Calu3 (cell line): ENCODE measurements at places on chromosomes 12 and 14. TPM values are rescaled to one million over a fixed set of nuclear protein-coding genes. Genes with fewer than 3 reads are reported as not detected.

The CMA1 gene
- total RNA-seq, result not detected in 2 replicates

The PLEKHG7 gene
- total RNA-seq, result 1.3 and 2.5 TPM in 2 replicates

The PIGH gene
- 19.0 and 19.7 TPM in 2 replicates for total RNA-seq

The SSTR1 gene
- total RNA-seq, result 0.24 TPM in 2 replicates

The CARMIL3 gene
- 0.33 and 0.42 TPM in 2 replicates for total RNA-seq

The REM2 gene
- 0.85 and 1.0 TPM in 2 replicates for total RNA-seq

The SLC25A3 gene
- total RNA-seq, result 486 and 520 TPM in 2 replicates

The SAMD15 gene
- total RNA-seq, result 0.52 and 1.1 TPM in 2 replicates

The IFNG gene
- total RNA-seq, result not detected in 2 replicates

DNA sequence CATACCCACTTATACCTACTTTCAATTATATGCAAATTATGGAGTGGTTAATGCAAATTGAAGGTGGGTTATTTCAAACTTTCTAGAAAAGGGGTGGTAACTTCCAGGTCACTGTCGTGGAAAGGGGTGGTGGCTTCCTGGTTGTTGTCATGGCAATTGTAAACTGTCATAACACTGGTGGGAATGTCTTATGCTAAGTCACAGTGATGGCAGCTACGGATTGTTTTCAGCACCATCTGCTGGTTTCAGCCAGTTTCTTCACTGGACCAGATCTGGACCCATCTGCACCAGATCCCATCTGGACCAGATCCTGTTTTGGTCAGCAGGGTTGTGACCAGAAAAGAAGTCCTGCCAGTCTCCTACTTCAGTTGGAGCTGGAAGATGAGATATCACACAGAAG is 1469.3 kb downstream of the AACS start:
- no peak for DNase-seq

DNA sequence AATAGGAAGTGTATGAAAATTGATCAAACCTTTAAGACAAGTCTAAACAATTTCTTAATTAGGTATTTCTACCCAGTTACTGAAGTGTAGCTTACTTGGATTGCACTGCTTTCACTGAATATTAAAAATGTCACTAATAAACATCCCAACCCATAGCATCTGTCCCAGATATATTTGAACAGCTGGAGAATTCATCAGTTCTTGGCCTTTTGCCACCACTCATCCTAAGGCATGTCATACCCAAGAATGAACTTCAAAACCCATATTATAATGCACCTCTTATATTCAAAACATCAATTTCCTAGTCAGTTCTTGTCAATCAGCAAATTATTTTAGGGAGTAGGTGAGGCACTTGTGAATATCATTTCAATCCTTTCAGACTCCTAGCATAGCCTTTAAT is 392.3 kb downstream of the PAWR start:
- DNase-seq, result no peak

DNA sequence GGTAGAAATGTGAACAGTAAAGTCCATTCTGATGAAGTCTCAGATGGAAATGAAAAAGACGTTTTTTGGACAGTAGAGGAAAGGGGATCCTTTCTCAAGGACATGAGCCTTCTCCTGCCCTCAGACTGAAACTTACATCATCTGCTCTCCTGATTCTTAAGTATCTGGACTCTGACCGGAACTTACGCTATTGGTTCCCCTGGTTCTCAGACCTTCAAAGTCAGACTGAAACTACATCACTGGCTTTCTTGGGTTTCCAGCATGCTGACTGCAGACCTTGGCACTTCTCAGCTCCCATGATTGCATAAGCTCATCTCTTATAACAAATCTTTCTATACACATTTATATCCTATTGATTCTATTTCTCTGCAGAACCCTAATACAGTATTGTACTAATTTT is 291.0 kb downstream of the SNAPC1 start:
- no peak for DNase-seq

DNA sequence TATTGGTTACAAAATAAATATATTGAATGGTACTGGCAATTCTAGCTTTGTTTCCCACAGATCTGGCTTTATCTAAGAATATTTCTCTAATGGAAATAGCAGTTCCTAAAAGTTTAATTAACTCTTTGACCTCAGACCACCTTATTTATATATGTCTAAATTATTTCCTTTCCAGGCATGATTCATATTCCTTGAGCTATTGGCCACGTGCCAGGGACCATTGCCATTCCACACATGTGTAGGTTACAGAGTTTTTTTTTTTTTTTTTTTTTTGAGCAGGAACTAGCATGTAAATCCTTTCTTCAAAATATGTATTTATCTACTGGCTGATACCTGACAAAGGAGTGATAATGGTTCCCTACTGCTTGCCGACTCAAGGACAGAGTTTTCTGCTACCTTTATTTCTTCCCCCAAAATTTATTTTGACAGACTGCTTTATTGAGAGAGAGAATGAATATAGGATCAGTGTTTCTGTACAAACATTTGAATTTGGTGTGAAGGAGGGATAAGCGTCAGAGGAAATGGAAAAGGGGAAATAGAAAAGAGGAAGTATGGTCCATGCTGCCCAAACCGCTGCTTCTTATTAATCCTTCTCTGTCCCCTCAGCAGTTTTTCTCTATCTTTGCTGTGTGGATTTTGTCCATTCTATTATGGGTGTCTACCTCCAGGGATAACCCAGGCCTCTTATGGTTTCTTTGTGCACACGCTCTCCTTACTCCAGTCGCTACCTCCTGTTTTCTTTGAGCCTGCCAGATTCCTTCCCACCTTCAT is 36.4 kb downstream of the PDE3A start:
- peak; percentile 68 for DNase-seq

GRCh38 chr14:33357225-33358010 is 418.7 kb downstream of the NPAS3 start:
- DNase-seq, result no peak

DNA sequence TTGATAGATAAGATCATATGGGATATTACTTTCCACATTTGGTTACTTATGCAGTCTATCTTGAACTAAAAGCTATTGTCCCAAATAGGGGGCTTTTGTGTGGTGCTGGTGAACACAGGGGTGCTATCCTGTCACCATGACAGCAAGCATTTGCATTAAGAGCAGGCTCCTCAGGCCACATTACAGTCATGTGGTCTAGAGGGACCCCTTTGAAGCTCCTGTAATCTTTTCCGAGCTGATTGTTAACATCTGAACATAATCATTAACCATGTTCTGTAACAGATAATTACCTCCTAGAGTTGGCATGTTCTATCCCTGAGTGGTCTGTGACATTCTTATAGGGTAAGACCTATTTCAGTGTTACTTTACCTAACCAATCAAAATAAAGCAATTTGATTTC is 178.8 kb downstream of the KTN1 start:
- no peak for DNase-seq

GRCh38 chr14:90592655-90593054 is 195.8 kb downstream of the CALM1 start:
- DNase-seq, result no peak

- DNase-seq, result no peak
Measured at GRCh38 chr14:33758547-33758946, 192.3 kb downstream of the EGLN3 start.

DNA sequence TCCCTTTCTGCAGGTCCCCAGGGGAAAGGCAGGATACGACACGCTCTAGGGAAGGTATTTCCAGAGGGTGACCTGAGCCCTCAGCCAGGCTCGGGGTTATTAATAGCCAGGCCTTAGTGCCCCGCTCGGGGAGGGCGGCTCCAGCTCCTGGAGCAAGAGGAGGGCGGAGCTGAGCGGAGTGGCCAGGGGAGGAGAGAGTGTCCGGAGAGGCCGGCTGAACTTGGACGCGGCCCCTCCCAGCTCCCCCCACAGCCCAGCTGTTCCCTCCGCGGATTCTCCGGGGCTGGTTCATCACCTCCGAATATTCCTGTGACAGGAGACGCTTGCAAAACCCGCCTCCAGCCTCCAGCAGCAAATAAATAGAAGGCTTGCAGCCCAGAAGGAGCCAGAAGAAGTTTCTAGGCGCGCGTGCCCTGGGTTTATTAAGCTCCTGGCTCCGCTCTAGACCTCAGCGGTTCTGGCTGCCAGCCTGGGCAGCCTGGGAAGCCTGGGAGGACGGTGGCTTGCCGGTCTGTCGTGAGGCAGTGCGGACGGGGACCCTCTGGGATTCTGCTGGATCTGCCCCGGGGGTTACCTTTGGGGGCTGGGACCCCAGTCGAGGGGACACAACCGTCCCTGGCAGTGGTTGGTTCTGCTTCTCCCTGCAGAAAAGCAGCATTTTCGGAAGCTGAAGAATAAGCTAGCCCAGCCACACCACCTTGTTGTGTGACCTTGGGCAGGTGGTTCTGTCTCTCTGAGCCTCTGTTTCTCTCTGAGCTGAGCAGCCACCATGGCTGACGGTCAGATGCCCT is at the start of gene HSPB8:
Gene HSPB8, plus strand, starts transcription at position 388 of the 791 bp plus-strand sequence. Its CDS starts 382 bp downstream, at position 770.
- DNase-seq, result peak; percentile 65

GRCh38 chr14:49999146-49999761 is 106.4 kb downstream of the ARF6 start:
- peak; percentile 78 for DNase-seq

- DNase-seq, result no peak
Measured at GRCh38 chr12:78585132-78585531, 279.4 kb upstream of the SYT1 start.

DNA sequence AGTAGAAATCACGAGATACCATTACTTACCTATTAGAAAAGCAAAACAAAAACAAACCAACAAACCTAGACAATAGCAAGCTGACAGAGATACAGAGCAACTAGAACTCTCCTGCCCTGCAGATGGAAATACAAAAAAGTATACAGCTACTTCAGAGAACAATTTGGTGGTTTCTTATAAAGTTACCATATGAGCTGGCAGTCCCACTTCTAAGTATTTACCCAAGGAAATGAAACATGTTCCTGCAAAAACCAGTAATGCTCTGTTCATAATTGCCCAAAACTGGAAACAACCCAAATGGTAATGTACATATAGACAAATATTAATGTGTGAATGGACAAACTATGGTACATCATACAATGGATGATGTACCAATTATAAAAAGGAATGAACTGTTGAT is 31.7 kb downstream of the FUT8 start:
- no peak for DNase-seq

DNA sequence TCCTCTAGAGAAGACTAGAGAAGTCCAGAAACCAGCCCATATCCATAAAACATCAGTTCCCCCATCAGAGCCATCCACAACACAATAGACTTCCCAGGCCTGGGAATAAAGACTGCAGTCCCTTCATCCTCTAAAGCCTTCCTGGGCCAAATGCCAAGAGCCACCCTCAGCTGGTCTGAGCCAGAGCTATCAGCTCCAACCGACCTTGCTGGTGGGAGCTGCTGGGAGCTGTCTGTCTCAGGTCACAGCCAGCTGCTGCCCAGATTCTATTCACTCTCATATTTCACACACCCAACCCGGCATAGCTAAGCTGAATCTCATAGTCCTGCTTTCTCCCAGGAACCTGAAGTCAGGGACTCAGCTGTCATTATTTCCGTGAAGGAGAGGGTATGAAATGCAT is 10.9 kb upstream of the TFCP2 start:
- DNase-seq, result no peak

DNA sequence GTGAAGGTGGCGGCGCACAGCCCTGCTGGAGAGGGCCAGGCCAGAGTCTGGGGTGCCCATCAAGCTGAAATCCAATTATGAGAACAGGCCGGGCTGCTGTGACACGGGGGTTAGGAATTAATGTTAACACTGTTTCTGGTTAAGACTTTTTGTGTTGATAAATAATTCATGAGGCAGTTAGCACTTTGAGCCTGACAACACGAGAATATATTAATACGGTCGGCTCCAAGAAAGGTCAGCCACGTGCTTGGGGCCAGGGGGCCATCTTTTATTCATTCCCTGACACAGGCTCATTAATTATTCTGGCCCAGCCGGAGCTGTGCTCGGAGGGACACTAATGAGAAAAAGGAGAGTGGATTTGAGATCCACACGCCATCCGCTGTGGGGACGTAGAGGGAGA is 45.1 kb downstream of the FBRSL1 start:
- DNase-seq, result no peak

DNA sequence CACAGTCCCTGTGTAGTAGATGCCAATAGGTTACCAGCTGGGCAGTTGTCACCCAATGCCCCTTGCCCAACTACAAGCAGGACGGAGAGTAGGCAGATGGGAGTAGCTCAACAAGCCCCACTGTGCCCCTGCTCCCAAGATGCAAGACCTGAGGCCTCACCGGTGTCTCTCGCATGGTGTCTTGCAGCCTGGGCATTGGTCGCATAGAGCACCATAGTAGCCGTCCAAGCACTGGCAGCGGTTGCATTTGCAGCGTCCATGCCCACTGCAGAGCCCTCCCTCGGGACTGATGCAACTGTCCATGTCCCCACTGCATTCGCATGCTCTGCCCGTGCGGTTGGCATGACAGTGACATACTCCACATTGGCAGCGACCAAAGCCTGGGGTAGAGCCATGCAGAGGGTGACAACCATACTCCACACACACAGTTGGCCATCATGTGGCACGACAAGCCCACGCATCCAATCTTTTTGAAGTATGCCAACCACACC is 11.9 kb upstream of the CSAD start:
- no peak for DNase-seq

DNA sequence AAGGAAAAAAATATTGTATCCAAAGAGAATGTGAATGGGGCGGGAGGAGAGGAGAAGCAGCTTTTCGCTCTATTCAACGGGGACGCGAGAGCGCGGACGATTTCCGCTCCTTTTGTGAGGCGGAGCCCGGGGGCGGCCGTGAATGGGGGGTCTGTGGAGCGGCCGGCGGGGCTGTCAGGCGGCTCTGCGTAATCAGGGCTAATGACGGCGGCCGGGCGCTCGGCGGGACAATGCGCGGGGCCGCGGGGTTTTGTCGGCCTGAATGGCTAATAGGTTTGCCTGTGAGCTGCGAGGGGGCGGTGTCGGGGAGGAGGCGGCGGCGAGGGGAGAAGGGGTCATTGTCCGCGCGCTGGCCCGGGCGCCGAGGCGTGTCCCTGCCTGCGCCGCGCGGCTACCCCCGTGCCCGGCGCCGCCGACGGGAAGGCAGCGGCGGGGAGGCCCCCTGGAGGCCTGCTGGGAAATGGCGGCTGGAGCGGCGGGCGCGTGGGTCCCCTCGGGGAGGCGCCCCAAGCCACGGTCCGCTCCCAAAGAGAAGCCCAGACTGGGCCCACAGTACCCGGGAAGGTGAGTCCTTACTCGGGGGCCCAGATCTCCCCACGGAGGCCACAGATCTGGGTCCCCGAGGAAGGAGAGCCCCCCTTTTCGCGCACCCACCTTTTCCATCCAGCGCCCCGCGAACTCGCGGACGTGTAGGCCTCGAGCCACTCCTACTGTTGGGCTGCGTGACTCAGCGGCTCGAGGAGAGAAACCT is 6.0 kb downstream of the SIX6 start:
- DNase-seq, result peak; percentile 59
